A549 treated with Hydrocortisone at 1 μM for 4 hours (cell line): ENCODE measurements at places on chromosomes 7 and 10. TPM values are rescaled to one million over a fixed set of nuclear protein-coding genes. Genes with fewer than 3 reads are reported as not detected.

PLEKHS1 gene
- total RNA-seq, result 0.06 to 0.09 TPM (median 0.07 TPM) in 4 of 5 replicates, not detected in the other

WNT2 gene
- total RNA-seq, result 0.02 TPM in 1 of 5 replicates, not detected in the others

FANK1 gene
- total RNA-seq, result 2.3 to 2.8 TPM (median 2.4 TPM) in 5 replicates

TNRC18 gene
- 30.7 to 55.1 TPM (median 39.2 TPM) in 5 replicates for total RNA-seq

RELN gene
- total RNA-seq, result 0.01 to 0.15 TPM (median 0.01 TPM) in 4 of 5 replicates, not detected in the other

LIPM gene
- not detected in 5 replicates for total RNA-seq

FAM25A gene
- 0.50 to 0.52 TPM in 2 of 5 replicates, not detected in the others for total RNA-seq
